A549 treated with Mapracorat at 1 μM for 4 hours (cell line): ENCODE measurements at places on chromosomes 4 and X. TPM values are rescaled to one million over a fixed set of nuclear protein-coding genes. Genes with fewer than 3 reads are reported as not detected.

The DMRTC1 gene
- not detected in 5 replicates for total RNA-seq

The MAGEA2 gene
- total RNA-seq: 0.12 to 0.27 TPM in 2 of 5 replicates, not detected in the others

The SMIM9 gene
- total RNA-seq: not detected in 5 replicates

The ETDA gene
- not detected in 5 replicates for total RNA-seq

The ZCCHC18 gene
- 0.14 to 0.25 TPM in 2 of 5 replicates, not detected in the others for total RNA-seq

The IL1RAPL1 gene
- total RNA-seq: not detected in 5 replicates

The TRO gene
- 0.35 to 1.4 TPM (median 0.90 TPM) in 5 replicates for total RNA-seq

The GYPA gene
- not detected in 5 replicates for total RNA-seq

The GIMD1 gene
- not detected in 5 replicates for total RNA-seq

The SPACA5 gene
- total RNA-seq: not detected in 5 replicates

The YY2 gene
- 1.9 to 2.7 TPM (median 2.5 TPM) in 5 replicates for total RNA-seq

The NDP gene
- total RNA-seq: not detected in 5 replicates

The CENPVL1 gene
- total RNA-seq: not detected in 5 replicates

The PARM1 gene
- 0.47 to 0.63 TPM (median 0.56 TPM) in 5 replicates for total RNA-seq

The IL21 gene
- total RNA-seq: not detected in 5 replicates

The PPP2R2C gene
- 25.5 to 36.4 TPM (median 35.9 TPM) in 5 replicates for total RNA-seq

The DCAF16 gene
- 4.7 to 8.1 TPM (median 7.3 TPM) in 5 replicates for total RNA-seq

The TLR2 gene
- 0.29 to 0.79 TPM (median 0.51 TPM) in 5 replicates for total RNA-seq

The PDGFC gene
- 2.1 to 4.0 TPM (median 3.1 TPM) in 5 replicates for total RNA-seq

The KLF3 gene
- total RNA-seq: 11.2 to 13.8 TPM (median 12.6 TPM) in 5 replicates

The SHROOM4 gene
- total RNA-seq: not detected in 5 replicates

The UTP3 gene
- total RNA-seq: 33.8 to 45.5 TPM (median 34.6 TPM) in 5 replicates

The FAM9C gene
- 0.07 TPM in 1 of 5 replicates, not detected in the others for total RNA-seq

The STATH gene
- total RNA-seq: not detected in 5 replicates

The ARX gene
- 0.34 to 0.59 TPM (median 0.48 TPM) in 5 replicates for total RNA-seq

The SPP1 gene
- total RNA-seq: 148 to 200 TPM (median 167 TPM) in 5 replicates

The ASB12 gene
- 0.12 TPM in 1 of 5 replicates, not detected in the others for total RNA-seq

The SERTM2 gene
- not detected in 5 replicates for total RNA-seq

The PRDM8 gene
- 0.08 to 0.28 TPM (median 0.12 TPM) in 5 replicates for total RNA-seq

The ITM2A gene
- 0.31 TPM in 1 of 5 replicates, not detected in the others for total RNA-seq

The PFKFB1 gene
- 0.08 to 0.14 TPM (median 0.14 TPM) in 3 of 5 replicates, not detected in the others for total RNA-seq

The MAGIX gene
- total RNA-seq: 2.3 to 3.5 TPM (median 3.2 TPM) in 5 replicates

The ZXDA gene
- 1.1 to 1.9 TPM (median 1.6 TPM) in 5 replicates for total RNA-seq

The FOXR2 gene
- total RNA-seq: not detected in 5 replicates

The TCEAL2 gene
- total RNA-seq: not detected in 5 replicates

The PABPC1L2A gene
- not detected in 5 replicates for total RNA-seq

The FANCB gene
- 2.6 to 4.2 TPM (median 3.1 TPM) in 5 replicates for total RNA-seq

The ERAS gene
- not detected in 5 replicates for total RNA-seq
